ENCODE measurements at places on chromosomes 5 and 9. TPM values are rescaled to one million over a fixed set of nuclear protein-coding genes. Genes with fewer than 3 reads are reported as not detected.

DRD1 gene
- total RNA-seq, result not detected

GAPT gene
- not detected for total RNA-seq

DNA sequence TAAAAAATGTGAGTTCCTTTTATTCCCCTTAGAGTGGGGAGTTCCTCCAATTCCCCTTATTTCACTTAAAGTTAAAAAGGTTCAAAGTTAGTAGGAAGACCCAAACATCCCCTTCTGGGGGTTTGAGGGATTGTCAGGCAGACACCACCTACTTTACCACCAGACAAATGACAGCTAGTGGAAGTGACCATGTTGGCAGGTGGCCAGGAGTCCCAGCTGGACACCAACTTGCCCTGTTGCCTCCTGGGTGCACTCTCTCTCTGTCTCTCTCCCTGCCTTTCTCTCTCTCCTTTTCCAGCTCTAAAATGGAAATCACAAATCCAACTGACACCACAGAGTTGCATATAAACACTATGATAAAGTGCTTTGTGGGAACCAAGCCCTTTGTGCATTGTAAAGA is 307.7 kb upstream of the TLE4 start:
- no peak for DNase-seq

DNA sequence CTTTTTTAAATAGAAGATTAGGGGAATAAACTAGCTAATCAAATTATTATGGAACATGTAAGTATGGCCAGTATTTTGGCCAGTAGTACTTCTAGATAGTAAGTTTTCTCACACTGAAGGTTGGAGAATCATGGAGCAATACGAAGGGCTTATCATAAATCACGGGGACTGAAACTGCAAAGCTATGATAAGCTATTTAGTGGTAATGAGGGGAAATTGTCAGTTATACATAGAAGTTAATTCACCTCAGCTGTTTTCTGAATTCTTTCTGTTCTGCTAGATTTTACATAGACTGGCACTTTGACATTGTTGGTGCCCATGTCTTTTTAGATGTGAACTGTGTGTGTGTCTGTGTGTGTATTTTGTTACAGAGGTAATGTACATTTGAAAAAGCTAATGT is 34.5 kb upstream of the FAM151B start:
- no peak for DNase-seq

DNA sequence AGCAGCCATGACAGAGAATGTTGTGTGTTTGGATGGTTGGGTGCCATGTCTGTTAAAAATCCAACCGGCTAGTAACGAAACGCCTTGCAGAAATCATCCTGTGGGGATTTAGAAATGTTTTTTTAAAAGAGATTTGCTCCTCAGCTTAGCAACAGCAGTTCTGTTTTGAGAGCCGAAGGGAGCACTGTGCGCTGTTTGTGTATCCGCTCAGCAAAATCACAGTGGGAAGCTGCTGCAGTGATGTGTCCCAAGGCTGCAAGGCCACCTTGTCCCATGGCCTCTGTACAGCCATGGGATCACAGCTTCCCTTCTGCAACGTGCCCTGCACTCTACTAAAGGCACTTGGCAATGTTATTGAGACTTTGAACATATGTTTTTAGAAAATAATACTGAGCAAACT is 40.9 kb downstream of the TRIO start:
- no peak for DNase-seq

DNA sequence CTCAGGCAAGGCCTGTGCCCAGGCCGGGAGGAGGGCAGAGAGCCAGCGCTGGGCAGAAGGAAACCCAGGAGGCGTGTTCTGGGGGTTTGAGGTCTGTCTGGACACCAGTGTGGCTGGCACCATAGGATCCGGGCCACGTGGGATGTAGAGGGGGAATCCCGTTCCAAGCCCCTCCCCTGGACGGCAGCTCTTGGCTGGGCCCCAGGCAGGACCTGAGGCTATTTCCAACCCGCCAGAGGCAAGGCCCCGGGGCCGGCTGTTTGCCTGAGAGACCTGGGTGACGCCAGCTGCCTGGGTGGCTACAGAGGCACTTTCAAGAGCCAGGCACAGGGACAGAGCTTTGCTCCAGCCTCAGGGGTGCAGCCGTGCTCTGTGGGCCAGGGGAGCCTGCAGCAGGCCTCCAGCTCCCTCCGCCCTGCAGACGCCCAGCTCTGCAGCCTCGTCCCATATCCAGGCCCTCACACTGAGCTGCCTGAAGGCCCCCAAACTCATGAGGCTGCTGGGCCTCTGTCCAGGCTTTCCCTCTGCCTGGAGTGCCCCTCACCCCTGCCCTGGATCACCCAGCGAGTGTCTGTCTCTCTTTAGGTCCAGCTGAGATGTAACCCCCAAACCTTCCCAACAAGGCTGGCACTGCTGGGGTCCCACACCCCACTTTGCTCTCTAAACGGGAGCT is 56.6 kb upstream of the EGFL7 start:
- DNase-seq, result no peak

GRCh38 chr5:35373249-35373648 is 143.0 kb upstream of the PRLR start:
- no peak for DNase-seq

- no peak for DNase-seq
Observed at GRCh38 chr9:37919246-37919955, 15.5 kb upstream of the SLC25A51 start.

DNA sequence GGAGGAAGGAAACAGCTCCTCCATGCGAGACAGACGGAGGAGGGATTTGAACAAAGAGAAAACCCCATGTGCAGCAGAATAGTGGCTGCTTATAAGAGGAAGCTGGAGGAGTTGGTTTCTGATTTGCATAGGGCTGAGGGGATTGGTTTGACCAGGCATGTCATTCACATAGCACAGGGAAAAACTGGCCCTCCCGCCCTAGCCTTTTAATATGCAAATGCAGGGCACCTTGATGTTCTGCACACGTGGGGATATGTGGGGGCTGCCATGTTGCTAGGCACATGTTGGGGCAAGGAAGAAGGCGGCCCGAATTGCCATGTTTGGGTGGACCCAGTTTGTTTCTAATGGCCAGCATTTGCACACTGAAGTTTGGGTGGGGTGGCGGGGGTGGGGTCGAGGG is 42.2 kb downstream of the OSMR start:
- no peak for DNase-seq

- no peak for DNase-seq
Observed at GRCh38 chr9:13324988-13325387, 45.5 kb upstream of the MPDZ start.

Measured in T-helper 17 cell (primary cell).